Cardiac muscle cell (in vitro differentiated cells and primary cell): ENCODE measurements at places on chromosomes 16 and 17.

DNA sequence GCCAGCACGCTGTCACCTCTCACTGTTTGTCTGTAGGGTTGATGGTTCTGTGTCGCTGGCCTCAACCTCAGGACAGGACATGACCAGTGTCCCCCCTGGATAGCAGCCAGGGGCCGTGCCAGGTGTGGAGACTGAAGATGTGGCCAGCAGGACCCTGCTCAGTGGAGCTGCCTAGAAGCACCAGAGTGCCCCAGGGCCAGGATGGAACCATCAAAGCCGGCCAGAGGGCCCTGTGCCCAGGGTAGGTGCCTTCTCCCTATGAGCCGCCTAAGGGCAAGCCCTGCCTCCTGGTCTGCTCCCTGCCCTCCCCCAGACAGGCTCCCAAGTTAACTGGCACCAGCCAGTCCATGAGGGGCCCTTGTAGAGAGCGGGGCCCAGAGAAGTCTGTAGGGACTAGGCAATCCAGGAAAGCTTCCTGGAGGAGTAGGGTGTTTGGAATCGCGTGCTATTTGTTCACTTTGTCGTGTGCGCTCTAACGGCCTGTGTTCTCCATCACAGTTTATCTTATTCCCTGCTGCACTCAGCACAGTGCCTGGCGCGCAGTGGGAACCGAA lies 546 bp upstream of the NDUFB10 start:
- no peak for DNase-seq
- no peak overlapping the region for H3K27ac ChIP-seq
- H3K4me3 ChIP-seq = no peak overlapping the region
- H3K4me1 ChIP-seq = peaks cover 8% of the 10 kb centered on the region
- H3K36me3 ChIP-seq = peaks cover 21% of the 10 kb centered on the region

- H3K4me1 ChIP-seq = no peaks in the 10 kb centered on the region
- DNase-seq = no peak
- H3K27me3 ChIP-seq = no peaks in the 10 kb centered on the region
- no peak overlapping the region for H3K4me3 ChIP-seq
- H3K27ac ChIP-seq = no peak overlapping the region
Measured at GRCh38 chr17:55625521-55625920, 97.1 kb downstream of the TMEM100 start.

- no peak overlapping the region for H3K27ac ChIP-seq
- H3K4me3 ChIP-seq = no peak overlapping the region
- DNase-seq = no peak
- peaks cover 16% of the 10 kb centered on the region for H3K36me3 ChIP-seq
- no peaks in the 10 kb centered on the region for H3K4me1 ChIP-seq
Measured at GRCh38 chr17:29469276-29469675, 79.1 kb downstream of the TAOK1 start.

DNA sequence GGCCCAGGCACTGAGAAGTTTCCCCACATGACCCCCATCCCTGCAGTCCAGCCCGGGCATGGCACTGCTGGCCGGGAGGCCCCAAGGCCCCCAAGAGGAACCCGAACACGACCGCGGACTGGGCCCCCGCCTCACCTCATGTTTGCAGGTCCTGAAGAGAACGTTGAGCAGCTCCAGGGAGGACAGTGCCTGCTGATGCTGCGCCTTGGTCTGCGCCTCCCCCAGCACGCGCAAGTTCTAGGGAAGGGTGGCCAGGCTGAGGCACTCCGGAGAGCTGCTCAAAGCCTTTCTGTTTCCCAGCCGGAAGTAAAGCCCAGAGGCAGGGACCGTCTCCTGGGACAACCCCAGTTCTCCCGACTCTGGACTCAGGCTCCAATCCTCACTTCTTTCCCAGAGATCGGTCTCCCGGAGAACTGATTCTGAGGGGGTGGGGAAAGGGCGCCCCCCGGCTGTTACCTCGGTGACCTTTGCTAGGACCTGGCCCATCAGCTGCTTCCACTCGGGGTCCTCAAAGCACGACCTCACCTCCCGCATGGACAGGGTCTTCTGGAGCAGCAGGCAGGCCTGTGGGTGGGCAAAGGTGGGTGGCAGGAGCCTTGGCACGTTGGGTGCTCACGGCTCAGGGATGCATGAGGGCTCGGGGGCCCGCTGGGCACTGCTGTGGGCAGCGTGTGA lies 13.7 kb downstream of the MYBBP1A start:
- H3K27ac ChIP-seq = no peak overlapping the region
- H3K4me3 ChIP-seq = no peak overlapping the region
- H3K4me1 ChIP-seq = peaks cover 3% of the 10 kb centered on the region
- H3K27me3 ChIP-seq = no peaks in the 10 kb centered on the region
- peaks cover 11% of the 10 kb centered on the region for H3K36me3 ChIP-seq

- no peak overlapping the region for H3K27ac ChIP-seq
- no peak overlapping the region for H3K4me3 ChIP-seq
- no peaks in the 10 kb centered on the region for H3K27me3 ChIP-seq
- DNase-seq = no peak
- H3K36me3 ChIP-seq = no peaks in the 10 kb centered on the region
Measured at GRCh38 chr17:38970128-38970527, 2.9 kb upstream of the FBXO47 start.

DNA sequence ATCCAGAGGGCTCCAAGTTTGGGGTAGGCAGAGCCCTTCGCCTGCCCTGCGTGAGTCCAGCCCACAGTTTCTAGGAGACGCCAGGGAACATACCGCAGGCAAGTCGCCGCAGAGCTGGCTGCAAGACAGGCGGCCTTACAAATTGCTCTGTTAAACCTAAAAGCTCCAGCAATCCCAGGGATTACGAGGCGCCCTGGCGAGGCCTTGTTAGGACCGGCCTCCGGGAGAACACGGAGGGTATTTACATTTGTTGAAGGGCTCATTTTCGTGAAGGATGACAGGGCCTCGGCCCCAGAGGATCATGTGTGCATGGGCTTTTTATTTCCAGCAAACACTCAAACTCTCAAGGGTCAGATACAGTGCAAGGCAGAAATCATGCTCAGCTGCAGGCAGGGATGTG lies 77.6 kb upstream of the FOXF1 start:
- H3K27ac ChIP-seq = no peak overlapping the region
- H3K4me1 ChIP-seq = peaks cover 11% of the 10 kb centered on the region
- peaks cover 30% of the 10 kb centered on the region for H3K27me3 ChIP-seq
- H3K36me3 ChIP-seq = no peaks in the 10 kb centered on the region
